ENCODE measurements at places on chromosomes 4 and X.

- DNase-seq, result no peak
Measured at GRCh38 chr4:151143162-151143561, 43.7 kb downstream of the RPS3A start.

DNA sequence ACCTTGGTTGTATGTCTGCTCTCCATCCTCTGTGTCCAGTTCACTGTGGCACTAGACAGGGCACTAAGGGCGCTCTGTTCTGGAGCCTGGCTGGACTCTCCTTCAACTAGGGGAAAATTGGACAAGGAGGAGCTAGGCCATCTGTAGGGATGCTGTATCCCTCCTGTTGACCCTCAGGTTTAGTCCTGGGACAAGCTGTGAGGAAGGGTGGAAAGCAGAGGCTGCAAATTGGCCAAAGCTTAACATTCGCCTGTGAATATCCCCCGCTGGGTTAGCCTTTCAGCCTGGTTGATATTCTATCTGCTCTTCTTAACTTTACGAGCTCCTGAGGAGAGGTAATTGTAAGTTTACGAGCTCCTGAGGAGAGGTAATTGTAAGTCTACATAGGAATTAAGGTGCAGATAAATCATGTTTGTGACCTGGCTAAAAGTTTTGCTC lies 64.4 kb upstream of the ENPEP start:
- no peak for DNase-seq

GRCh38 chrX:15849555-15849954 lies 5.1 kb downstream of the AP1S2 start:
- DNase-seq, result no peak

DNA sequence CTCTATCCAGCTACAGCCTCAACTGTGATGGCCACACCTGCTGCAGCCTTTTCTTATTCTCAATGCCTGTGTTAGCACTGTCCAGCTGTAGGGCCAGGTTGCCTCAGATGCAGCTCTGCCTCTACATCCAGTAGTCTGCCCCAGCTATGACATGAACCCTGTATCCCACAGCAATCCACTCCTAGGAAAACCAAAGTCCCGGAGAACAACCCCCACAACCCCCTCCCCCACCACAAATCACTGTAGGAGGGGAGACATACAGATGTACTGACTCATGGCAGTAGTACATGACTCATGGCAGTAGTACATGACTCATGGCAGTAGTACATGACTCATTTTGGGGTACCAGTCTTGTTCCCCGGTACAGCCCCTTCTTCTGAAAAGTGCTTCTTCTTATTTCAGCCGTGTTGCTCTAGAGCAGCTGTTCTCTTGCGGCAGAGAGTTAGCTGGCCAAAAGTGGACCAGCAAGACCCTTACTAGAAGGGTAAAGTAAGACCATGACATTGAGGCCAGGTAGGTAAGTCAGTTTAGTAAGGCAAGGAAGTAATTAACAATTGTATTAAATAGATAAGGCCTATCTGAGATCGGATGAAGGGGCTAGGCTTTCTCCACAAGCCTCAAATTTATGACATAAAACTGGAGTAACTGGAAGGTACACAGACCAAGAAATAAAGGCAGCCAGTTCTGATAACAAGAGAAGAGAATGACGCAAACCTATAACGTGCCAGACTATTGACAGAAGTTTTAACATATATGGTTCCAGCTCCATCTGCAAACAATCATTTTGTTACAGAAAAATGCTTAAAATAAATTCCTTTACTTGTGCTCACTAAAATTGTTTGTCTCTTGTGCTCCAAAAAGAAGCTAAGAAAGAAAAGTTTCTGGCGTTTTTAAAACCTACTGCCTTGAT lies 221.4 kb downstream of the TACR3 start:
- peak; percentile 10 for DNase-seq

DNA sequence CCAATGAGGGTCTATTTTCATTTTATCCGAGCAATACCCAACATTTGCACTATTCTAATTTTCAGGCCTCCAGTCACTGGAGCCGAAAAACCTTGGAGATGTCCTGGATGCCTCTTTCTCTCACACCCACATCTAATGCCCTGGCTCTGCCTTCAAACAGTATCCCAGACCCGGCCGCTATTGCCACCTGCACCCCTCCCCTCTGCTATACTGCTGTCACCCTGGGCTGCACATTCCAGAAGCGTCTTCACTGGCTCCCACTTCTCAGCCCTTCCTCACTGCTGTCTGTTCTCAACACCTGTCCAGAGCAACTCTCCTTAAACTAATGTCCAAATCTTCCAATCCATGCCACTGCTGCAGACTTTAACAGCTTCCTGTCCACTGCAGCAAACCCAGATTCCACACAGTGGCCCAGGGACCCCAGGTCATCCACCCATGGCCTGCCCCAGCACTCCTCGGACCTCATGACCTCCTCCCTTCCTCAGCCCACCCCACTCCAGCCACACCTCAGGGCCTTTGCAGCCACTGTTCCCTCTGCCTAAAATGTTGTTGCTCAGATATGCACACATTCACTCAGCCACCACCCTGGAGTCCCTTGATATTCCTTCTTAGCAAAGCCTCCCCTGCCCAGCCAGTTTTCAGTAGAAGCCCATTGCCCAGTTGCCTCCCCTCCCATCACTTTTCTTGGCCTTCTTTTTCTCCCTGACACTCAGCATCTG lies 30.5 kb upstream of the PPP2R2C start:
- no peak for DNase-seq
